Activated T-cell treated with anti-CD3 and anti-CD28 coated beads for 48 hours (primary cell): ENCODE measurements at places on chromosomes 5 and 9.

- DNase-seq: no peak
These were observed 36.4 kb upstream of the DAB2 start for GRCh38 chr5:39461007-39461682.

- DNase-seq: no peak
These were observed 403.7 kb downstream of the LRRC70 start for GRCh38 chr5:62982348-62982747.

- no peak for DNase-seq
These were observed 143.1 kb downstream of the ELAVL2 start for GRCh38 chr9:23682891-23683431.

GRCh38 chr5:60386436-60387050 is 313.4 kb downstream of the DEPDC1B start:
- DNase-seq: no peak

- no peak for DNase-seq
These were observed 11.5 kb upstream of the SPATA24 start for GRCh38 chr5:139415221-139415861.

- DNase-seq: no peak
These were observed 58.6 kb downstream of the SLIT3 start for GRCh38 chr5:169242175-169242848.

- DNase-seq: no peak
These were observed 2.9 kb downstream of the CRAT start for GRCh38 chr9:129107651-129108050.

GRCh38 chr9:122572456-122572855 is 10.7 kb downstream of the OR1L8 start:
- no peak for DNase-seq

- DNase-seq: peak; percentile 51
These were observed 896 bp downstream of the EBF1 start for GRCh38 chr5:159098603-159099436.

DNA sequence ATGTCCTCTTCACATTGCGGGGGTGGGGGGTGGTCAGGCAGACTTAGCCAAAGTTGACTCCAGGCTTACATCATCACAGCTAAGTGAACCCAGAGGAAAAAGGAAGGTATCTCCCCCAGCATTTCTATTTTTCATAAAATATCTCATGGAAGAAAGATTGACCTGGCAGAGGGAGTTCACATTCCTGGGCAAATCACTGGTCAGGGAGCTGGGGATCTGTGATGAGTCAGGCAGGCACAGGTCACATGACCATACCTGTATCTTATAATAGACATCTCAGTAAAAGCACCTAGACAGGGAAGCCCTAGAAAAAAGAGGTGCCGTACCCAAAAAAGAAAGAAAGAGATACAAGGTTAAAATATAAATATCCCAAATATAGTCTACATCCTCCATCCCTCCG is 57.3 kb upstream of the WWC1 start:
- DNase-seq: no peak

DNA sequence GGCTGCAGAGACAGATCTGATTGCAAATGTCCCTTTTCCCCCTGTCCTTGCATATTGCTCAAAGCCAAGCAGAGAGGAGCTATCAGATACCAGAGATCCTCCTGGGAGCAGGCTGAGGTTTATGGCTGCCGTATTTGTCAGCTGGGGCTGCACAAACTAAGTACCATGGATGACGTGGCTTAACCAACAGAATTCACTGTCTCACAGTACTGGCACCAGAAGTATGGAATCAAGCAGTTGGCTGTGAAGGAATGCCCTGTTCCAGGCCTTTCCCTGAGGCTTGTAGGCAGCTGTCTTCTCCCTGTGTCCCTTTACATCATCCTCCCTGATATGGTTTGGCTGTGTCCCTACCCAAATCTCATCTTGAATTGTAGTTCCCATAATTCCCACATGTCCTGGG is 2.6 kb downstream of the CFAP90 start:
- DNase-seq: no peak

DNA sequence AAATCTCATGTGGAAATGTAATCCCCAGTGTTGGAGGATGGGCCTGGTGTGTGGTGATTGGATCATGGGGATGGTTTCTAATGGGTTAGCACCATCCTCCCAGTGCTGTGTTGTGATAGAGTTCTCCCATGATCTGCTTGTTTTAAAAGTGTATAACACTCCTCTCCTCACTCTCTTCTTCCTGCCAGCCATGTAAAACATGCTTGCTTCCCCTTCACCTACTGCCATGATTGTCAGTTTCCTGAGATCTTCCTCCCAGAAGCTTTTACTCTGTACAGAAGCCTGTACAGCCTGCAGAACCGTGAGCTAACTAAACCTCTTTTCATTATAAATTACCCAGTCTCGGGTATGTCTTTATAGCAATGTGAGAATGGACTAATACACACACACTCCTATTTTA is 499.1 kb downstream of the RASEF start:
- DNase-seq: no peak

GRCh38 chr9:133359399-133360175 is 3.2 kb downstream of the SURF2 start:
- DNase-seq: no peak

- DNase-seq: no peak
These were observed 11.3 kb downstream of the TNC start for GRCh38 chr9:115106642-115107041.

GRCh38 chr5:124702525-124702924 is 43.9 kb downstream of the ZNF608 start:
- no peak for DNase-seq

- DNase-seq: peak; percentile 28
These were observed 138.1 kb downstream of the C9orf50 start for GRCh38 chr9:129482521-129483414.

GRCh38 chr5:35436400-35437057 is 181.1 kb upstream of the SPEF2 start:
- no peak for DNase-seq

DNA sequence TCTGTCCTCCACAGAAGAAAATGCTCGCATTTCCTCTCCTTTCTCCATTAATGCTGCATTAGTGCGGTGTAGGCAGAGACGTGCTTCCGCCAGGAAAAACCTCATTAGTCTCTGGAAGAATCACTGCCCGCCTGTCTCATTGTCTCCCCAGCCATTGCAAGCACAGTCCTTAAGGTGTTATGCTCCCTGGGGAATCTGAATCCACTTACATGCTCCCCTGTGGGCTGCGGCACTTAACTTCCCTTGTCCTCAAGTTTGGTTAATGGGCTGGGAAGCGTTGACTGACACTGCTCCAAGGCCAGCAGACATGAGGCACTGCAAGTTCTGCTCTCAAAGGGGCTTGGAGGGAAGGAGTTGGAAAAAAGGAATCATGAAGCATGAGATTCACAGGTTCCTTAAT is 41.6 kb downstream of the TARS1 start:
- no peak for DNase-seq

DNA sequence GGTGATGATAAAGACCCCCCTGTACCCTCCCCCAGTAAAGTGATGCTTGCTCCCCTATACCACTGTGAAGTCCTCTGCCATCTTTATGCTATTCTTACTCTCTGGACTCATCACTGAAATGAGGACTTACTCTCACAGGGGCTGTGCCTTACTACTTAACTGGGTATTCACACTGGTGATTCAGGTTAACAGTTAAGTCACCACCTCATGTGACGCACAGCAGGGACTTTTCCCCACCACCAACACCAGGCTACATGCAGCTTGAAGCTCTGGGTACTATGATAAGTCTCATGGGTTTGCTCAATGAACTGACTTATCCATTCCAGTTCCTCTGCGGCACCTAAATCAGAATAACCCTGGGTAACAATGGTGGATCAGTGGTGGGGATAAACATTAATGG is 163.7 kb downstream of the ELAVL2 start:
- no peak for DNase-seq

GRCh38 chr9:124272979-124273378 is 15.2 kb downstream of the NEK6 start:
- no peak for DNase-seq

- DNase-seq: no peak
These were observed 237.0 kb upstream of the CDH18 start for GRCh38 chr5:20224966-20225365.

DNA sequence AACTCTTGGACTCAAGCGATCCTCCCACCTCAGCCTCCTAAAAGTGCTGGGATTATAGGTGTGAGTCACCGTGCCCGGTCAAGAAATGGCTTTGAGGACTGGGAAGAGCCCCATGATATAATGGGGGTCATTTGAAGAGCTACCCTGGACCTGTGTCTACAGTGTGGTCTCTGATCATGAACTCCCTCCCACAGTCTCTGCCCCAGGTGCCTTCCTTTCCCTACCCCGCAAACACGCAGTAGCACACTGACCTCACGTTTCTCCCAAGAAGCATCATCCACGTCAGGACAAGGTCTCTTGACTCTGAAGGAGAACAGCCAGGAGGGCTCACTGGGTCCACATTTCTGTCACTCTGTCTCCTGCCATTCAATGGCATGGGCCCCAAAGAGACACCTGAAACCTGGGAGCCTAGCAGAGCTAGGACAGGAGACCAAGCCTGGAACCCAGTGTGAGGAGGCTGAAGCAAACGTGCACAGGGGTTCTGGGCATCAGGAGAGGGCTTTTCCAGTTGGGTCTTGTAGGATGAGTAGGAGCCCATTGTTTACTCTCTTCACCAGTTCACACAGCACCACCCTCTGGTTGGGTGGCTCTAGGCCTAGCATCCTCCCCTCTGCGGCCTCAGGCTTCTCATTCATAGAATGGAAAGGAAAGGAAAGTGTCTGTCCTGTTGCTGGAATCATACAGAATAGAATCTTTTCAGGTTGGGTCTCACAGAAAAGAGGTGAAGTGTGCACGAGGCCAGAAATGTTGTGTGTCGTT is 23.0 kb downstream of the PRRX2 start:
- no peak for DNase-seq

- DNase-seq: no peak
These were observed 26.1 kb downstream of the MAMDC2 start for GRCh38 chr9:70069704-70070103.

DNA sequence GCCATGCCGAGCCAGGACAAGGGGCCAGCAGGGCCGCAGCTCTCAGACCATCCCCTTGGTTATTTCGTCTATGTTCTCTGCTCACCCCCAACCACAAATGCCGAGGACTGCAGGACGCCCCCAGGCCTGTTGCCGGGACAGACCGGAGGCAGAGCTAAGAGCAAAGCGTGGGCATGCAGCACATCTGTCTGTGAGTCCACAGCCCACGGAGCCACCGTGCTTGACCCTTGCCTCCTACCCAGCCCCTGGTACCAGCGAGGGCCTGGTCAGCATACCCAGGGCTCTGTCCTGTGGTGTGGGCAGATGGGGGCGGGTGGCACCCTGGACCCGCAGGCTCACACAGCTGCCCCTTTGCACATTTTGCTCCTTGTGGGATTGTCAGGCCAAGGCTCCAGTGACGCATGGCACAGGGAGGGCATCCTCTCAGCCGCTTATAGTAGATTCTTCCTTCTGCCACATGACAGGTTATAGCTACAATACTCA is 4.7 kb downstream of the BRD3 start:
- DNase-seq: no peak

DNA sequence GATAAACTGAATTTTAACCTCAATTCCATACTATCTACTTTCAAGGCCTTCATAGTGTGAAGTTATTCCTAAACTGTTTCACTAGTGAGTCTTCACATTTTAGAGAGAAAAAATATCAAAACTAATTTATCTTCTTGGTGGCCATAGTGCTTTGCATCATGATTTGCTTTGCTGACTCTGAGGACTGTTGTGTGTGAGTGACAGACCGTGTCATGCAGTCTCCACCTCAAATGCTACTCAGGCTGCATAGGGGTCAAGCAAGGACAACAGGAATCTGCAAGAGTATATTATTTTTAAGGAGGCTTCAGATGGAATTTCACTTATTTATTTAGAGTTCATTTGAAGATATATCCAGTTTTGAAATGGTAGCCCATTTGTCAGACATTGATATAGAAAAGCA is 34.5 kb downstream of the MACIR start:
- DNase-seq: no peak

GRCh38 chr9:94613003-94613402 is 19.4 kb upstream of the FBP2 start:
- no peak for DNase-seq

DNA sequence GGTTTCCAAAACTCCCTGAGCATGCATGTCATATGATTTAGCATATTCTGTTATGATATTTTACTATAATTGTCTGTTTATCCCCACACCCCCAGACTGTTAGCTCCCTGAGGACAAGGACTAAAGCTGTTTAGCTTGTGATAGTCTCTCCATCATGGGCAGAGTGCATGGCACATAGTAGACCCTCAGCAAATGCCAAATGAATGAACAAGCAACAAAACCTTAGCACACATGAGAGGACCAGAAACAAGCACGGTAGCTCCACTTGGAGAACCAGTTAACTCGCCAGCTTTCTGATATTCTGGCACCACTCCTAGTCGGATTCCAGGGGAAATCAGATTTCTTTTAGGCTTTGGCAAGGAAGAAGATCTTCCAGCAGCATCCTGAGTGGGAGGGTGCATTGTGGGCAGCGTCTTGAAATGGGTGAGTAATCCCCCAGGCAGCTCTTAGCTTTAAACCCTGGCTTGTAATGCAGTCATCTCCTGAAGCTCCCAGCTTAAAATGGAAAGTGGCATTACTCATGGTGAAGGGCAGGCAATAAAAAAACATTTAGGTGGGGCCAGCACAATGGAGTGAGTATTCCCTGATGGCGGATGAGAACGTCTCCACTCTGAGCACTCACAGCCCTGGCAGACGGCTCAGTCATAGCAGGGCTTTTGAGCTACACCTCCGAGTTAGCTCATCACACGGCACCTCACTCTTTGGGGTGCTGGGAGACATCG is 41.1 kb downstream of the FGF1 start:
- no peak for DNase-seq

- DNase-seq: no peak
These were observed 80.3 kb downstream of the EPB41L4A start for GRCh38 chr5:112338681-112339337.

DNA sequence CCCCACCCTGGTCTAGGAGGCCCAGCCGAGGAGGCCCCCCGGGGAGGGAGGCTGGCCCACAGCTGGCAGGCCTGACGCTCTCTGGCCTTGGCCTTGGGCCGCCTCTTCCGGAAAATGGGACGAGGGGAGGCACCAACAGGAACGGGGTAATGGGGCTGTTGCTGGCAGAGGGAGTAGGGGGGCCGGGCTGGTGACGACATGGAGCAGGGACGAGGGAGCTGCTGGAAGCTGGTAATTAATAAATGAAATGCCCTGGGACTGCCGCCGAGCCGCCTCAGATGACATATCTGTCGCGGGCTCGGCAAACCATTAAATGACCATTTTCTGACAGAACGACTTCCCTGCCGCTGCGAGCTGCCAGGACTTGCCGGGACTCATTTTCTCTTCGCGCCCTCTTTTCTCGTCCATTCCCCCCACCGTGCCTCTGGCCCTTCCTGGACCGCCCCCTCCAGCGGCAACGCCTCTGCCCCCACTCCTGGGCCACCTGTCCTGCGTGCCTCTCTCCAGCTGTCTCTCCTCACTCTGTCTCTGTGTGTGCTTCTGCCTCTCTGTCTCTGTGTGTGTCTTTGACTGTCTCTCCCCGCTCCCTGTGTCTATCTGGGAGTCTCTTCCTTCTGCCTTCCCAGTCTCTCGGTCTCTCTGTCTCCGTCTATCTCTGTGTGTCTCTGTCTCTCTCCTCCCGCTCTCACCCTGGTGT is 215.7 kb downstream of the PAX5 start:
- DNase-seq: no peak
